ENCODE measurements at places on chromosomes 4 and X.

- no peak for DNase-seq
Observed at GRCh38 chr4:79862821-79863220, 210.2 kb downstream of the ANTXR2 start.

GRCh38 chrX:41457613-41458192, 10.6 kb downstream of the NYX start:
- no peak for DNase-seq

DNA sequence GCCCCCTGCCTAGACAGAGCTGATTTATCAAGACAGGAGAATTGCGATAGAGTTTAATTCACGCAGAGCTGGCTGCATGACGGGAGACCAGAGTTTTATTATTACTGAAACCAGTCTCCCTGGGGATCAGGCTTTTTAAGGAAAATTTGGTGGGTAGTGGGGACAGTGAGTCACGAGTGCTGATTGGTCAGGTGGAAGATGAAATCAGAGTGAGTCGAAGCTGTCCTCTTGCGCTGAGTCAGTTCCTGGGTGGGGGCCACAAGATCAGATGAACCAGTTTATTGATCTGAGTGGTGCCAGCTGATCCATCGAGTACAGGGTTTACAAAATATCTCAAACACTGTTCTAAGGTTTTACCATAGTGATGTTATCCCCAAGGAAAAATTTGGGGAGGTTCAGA, 36.6 kb downstream of the MYOZ2 start:
- no peak for DNase-seq

DNA sequence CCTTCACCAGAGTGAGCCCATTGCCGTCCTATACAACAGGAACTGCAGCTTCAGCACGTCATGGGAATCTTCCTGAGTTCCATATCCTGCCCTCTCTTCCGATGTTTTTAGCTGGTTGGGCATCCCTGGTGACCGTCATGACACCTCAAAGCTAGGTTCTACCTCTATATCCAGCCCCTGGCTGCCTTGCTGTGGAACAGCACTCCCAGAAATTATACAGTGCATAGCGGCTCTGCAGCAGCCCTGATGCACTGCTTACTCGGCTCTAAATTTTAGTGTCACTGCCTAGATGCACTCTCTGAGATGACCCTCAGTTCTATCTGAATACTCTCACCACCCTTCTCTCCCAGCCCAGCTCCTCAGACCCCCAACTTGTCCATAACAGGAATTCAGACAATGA, 44.3 kb downstream of the ARHGEF38 start:
- no peak for DNase-seq
